Right atrium auricular region (tissue), 2 donors: ENCODE measurements at places on chromosomes 13 and 19. TPM values are rescaled to one million over a fixed set of nuclear protein-coding genes. Genes with fewer than 3 reads are reported as not detected.

SERP2 gene
- 17.7 TPM for total RNA-seq

FPR1 gene
- 22.7 TPM for total RNA-seq

EBPL gene
- total RNA-seq = 22.6 TPM

PRTN3 gene
- total RNA-seq = not detected

FARSA gene
- total RNA-seq = 36.4 TPM
